ENCODE measurements at places on chromosomes 5 and 9. TPM values are rescaled to one million over a fixed set of nuclear protein-coding genes. Genes with fewer than 3 reads are reported as not detected.
A peak's percentile ranks its signal among the peaks of the same experiment; 100 is the strongest.

Gene GADD45G
- polyA plus RNA-seq = 106 TPM

Gene PCDHAC2
- 0.63 TPM for polyA plus RNA-seq

Gene TLR4
- 5.6 TPM for polyA plus RNA-seq

Gene CDH12
- polyA plus RNA-seq = 0.02 TPM

Gene GHR
- polyA plus RNA-seq = 15.7 TPM

Gene PPP1R26
- polyA plus RNA-seq = 3.7 TPM

DNA sequence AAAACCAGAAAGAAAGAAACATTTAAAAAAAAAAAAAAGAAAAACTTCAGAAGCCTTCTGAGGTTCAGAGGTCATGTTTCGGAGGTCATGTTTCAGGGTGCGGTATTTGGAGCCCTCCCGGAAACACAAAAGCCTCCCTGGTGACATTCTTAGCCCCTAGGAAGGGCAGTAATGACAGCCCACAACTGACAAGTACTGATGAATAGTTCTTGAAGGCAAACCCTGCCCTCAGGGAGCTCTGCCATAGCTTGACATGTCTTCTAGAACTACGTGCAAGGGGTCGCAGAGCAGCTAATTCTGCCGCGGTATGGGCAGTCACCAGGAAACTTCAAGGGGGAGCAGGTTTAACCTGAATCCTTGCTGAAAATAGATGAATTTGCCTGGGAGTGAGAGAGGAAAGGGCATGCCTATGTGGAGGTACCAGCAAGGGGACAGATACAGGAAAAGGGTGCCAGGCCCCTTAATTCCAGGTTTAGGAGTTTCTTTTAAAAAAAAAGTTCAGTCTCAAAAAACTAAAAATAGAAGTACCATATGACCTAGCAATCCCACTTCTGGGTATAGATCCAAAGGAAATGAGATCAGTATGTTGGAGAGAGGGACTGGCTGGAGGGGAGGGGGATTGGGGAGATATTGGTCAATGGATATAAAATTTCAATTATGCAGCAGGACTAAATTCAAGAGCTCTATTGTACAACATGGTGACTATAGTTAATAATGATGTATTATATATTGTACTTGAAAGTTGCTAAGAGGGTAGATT lies 98.4 kb downstream of the C9orf152 start:
- peaks cover 6% of the 10 kb centered on the region for H3K36me3 ChIP-seq
- no peak overlapping the region for H3K4me3 ChIP-seq
- H3K4me1 ChIP-seq = no peaks in the 10 kb centered on the region
- H3K27ac ChIP-seq = no peak overlapping the region
- DNase-seq = no peak

DNA sequence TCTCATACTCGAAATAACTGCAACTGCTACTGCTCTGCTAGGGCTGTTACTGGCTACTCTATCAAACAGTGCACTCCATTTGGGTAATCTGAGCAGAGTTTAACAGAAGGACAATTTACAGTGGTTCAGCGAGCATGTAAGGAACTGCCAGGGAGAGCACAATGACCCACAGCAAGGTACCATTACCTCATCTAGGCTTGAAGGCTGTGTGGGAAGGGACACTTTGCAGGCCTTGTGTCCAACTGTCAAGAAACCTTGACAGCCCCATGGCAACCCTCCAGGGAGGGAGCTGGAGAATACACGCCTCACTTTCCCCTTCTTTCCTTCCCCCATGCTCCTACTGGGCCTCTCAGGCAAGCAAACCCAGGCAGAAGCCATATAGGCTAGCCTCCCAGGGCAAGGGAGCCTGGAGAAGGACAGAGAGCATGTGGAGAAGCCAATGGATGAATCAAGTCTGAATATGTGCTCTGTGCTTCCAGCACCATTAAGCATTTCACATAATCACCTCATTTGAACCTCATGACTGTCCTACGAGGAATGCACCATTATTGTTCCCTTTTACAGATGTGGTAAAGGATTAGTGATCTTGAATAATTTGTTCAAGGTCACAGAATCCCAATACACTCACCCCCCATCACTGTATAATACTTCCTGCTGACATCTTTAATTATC lies 49.9 kb upstream of the JAK2 start:
- no peaks in the 10 kb centered on the region for H3K27me3 ChIP-seq
- no peak overlapping the region for H3K27ac ChIP-seq
- no peak overlapping the region for H3K4me3 ChIP-seq
- H3K4me1 ChIP-seq = no peaks in the 10 kb centered on the region

DNA sequence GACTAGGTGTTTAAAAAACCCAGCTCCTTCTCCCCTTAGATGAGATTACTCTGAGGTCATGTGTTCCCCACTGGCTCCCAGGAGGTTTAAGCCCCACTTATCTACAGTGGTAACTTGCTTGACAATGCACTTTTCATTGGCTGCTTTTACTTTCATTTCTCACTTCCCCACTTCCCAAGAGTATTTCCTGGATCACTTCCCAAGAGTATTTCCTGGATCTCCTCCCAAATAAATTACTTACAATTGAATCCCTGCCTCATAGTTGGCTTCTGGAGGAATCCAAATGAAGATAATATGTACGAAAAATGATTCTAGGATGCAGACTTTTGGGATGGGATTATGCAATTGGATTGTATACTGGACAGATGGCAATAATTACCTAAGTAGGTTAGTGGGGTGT lies 47.1 kb upstream of the CHSY3 start:
- no peak for DNase-seq
- H3K4me3 ChIP-seq = no peak overlapping the region
- no peaks in the 10 kb centered on the region for H3K27me3 ChIP-seq
- no peak overlapping the region for H3K27ac ChIP-seq
- no peaks in the 10 kb centered on the region for H3K36me3 ChIP-seq

DNA sequence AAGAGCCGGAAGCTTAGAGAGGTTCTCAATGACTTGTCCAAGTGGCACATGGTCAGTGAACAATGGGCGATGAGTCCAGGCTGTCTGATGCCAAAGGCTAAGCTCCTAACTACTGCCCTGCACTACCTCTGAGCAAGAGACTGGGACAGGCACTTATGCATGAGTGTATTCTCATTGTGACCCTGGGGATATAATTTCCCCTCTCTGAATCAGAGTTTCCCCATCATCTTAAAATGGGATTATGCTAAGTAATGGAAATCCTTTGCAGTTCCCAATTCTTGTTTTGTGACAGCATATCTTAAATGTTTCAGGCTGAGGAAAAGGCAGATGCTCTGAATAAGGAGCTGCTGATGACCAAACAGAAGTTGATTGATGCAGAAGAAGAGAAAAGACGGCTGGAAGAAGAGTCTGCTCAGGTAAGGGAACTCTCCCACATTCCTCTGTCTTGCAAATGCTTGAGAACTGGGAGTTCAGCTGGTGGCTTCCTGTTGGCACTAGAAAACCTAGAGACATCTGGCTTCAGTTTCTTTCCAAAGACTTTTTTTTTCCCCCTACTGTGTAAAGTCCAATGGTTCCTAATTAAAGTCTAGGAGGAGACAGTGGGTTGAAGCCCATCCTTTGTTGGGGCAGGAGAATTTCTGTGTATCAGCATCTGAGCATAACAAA lies 64.1 kb downstream of the GPR21 start:
- no peak overlapping the region for H3K4me3 ChIP-seq
- H3K36me3 ChIP-seq = peaks cover 39% of the 10 kb centered on the region
- DNase-seq = no peak

DNA sequence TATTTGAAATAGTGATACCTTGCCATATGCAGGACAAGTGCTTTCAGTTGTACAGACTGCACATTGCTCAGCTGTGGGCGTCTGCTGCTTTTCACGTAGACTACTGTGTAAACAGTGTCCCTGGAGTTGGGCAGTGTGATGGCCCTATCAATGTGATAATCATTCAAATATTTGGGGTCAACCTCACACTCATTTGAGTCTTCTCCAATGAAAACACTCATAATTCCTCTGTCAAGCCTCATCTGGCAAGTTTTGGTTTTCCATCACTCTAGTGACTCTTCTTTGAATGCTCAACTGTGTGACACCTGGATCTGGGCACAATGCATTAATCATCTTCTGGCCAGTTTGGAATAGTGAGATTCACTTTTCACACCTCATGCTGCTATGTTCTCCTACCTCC lies 64.4 kb downstream of the UGCG start:
- no peak overlapping the region for H3K27ac ChIP-seq
- H3K36me3 ChIP-seq = no peaks in the 10 kb centered on the region
- H3K4me3 ChIP-seq = no peak overlapping the region
- H3K4me1 ChIP-seq = no peaks in the 10 kb centered on the region

- DNase-seq = no peak
- no peaks in the 10 kb centered on the region for H3K36me3 ChIP-seq
- H3K4me3 ChIP-seq = no peak overlapping the region
- no peak overlapping the region for H3K27ac ChIP-seq
- no peaks in the 10 kb centered on the region for H3K27me3 ChIP-seq
Measured at GRCh38 chr5:116135344-116135743, 50.5 kb downstream of the COMMD10 start.

DNA sequence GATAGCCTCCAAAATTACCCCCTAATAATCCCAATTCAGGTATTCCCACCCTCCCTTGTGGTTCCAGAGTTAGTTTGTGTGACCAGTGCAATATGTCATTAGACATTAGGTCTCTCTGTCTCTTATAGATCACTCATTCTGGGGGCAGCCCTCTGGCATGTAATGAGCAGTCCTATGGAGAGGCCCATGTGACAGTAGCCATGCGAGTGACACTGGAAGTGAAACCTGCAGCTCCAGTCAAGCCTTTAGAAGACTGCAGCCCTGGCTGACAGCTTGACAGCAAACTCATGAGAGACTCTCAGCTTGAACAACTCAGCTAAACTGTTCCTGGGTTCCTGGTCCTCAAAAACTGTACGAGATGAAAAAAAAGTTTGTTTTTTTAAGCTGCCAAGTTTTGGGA lies 54.0 kb upstream of the HSPB3 start:
- no peak overlapping the region for H3K27ac ChIP-seq
- H3K4me1 ChIP-seq = no peaks in the 10 kb centered on the region
- no peaks in the 10 kb centered on the region for H3K27me3 ChIP-seq
- no peaks in the 10 kb centered on the region for H3K36me3 ChIP-seq

- no peaks in the 10 kb centered on the region for H3K36me3 ChIP-seq
- no peak overlapping the region for H3K27ac ChIP-seq
- H3K27me3 ChIP-seq = no peaks in the 10 kb centered on the region
Measured at GRCh38 chr5:92758552-92758951, 822.5 kb downstream of the NR2F1-AS1 start.

GRCh38 chr9:94904806-94905205 lies 178.3 kb downstream of the AOPEP start:
- H3K4me1 ChIP-seq = peaks cover 7% of the 10 kb centered on the region
- no peaks in the 10 kb centered on the region for H3K36me3 ChIP-seq
- H3K27me3 ChIP-seq = no peaks in the 10 kb centered on the region

- no peaks in the 10 kb centered on the region for H3K27me3 ChIP-seq
- no peaks in the 10 kb centered on the region for H3K36me3 ChIP-seq
- DNase-seq = no peak
Measured at GRCh38 chr5:124678468-124678867, 68.0 kb downstream of the ZNF608 start.

DNA sequence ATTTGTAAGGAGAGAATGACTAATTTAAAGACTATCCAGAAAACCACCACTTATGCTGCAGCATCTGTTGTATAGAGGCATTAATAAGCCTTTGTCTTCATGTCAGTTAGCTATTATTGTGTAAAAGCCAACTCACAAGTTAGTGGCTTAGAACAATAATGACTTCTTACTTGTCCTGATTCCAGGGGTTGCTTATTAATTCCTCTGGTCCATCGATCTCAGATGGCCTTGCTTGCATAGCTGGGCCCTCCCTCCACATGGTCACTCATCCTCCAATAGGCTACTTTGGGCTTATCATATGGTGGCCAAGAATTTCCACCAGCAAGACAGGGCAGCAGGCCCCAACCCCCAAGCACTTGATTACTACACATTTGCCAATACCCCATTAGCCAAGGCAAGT lies 44.5 kb upstream of the STK32A start:
- H3K27ac ChIP-seq = no peak overlapping the region
- no peaks in the 10 kb centered on the region for H3K36me3 ChIP-seq
- no peaks in the 10 kb centered on the region for H3K4me1 ChIP-seq
- no peak for DNase-seq
- H3K27me3 ChIP-seq = no peaks in the 10 kb centered on the region

DNA sequence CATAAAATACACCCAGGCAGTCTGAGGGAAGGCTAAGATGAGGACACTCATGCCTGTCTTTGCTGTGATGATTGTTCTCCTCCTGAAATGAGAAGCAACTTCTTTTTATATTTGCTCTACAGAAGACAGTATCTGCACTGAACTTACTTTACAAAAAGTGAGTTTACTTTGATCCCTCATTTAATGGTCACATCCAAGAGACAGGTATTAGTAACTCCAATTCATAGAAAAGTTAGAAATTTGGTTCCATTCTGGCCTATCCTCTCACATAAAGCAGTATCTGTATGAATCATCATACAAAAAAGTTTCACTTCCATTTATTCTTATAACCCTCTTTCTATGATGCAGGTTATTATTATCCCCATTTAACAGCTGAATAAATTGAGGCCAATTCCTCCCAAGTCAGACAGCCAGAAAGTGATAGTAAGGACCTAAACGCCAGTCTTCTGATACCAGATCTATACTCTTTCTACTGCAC lies 15.2 kb downstream of the TSTD2 start:
- DNase-seq = no peak
- no peak overlapping the region for H3K4me3 ChIP-seq
- H3K27me3 ChIP-seq = no peaks in the 10 kb centered on the region
- H3K27ac ChIP-seq = no peak overlapping the region

- no peak overlapping the region for H3K4me3 ChIP-seq
- H3K36me3 ChIP-seq = no peaks in the 10 kb centered on the region
- no peaks in the 10 kb centered on the region for H3K4me1 ChIP-seq
Measured at GRCh38 chr9:10571699-10572098, 41.1 kb downstream of the PTPRD start.

- no peak overlapping the region for H3K27ac ChIP-seq
- no peaks in the 10 kb centered on the region for H3K27me3 ChIP-seq
- no peaks in the 10 kb centered on the region for H3K4me1 ChIP-seq
- no peaks in the 10 kb centered on the region for H3K36me3 ChIP-seq
- DNase-seq = peak; percentile 69
- no peak overlapping the region for H3K4me3 ChIP-seq
Measured at GRCh38 chr5:72018143-72018803, 89.0 kb upstream of the MAP1B start.

GRCh38 chr5:167511-167910 lies 23.8 kb upstream of the LRRC14B start:
- no peak for DNase-seq
- no peaks in the 10 kb centered on the region for H3K27me3 ChIP-seq
- H3K36me3 ChIP-seq = no peaks in the 10 kb centered on the region
- H3K4me1 ChIP-seq = no peaks in the 10 kb centered on the region
- H3K27ac ChIP-seq = no peak overlapping the region

DNA sequence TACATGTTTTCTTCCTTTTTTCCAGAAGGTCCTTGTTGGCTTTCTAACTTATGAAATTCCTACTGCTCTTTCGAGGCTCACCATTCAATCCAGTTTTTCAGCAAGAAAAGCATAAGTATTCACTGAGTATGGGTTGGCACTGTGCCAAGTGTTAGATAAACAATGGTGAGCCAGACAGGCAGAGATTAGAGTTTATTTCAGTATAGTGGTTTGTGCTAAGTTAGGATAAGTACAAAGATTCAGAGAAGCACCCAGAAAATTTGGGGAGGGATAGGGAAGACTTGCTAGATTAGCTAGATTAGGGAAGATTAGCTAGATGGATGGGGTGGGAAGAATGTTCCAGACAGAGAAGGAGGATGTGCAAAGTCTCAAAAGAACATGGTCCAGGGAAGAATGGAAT lies 122.9 kb downstream of the OXCT1 start:
- H3K27me3 ChIP-seq = no peaks in the 10 kb centered on the region
- H3K36me3 ChIP-seq = no peaks in the 10 kb centered on the region
- no peak for DNase-seq
- H3K27ac ChIP-seq = no peak overlapping the region
- H3K4me1 ChIP-seq = no peaks in the 10 kb centered on the region

- no peaks in the 10 kb centered on the region for H3K36me3 ChIP-seq
- no peak for DNase-seq
- H3K27me3 ChIP-seq = no peaks in the 10 kb centered on the region
- H3K4me3 ChIP-seq = no peak overlapping the region
- H3K27ac ChIP-seq = no peak overlapping the region
Measured at GRCh38 chr9:107064378-107064777, 201.4 kb downstream of the ZNF462 start.

Data from liver (tissue), 10 donors.